ENCODE measurements at places on chromosomes 11 and 22. TPM values are rescaled to one million over a fixed set of nuclear protein-coding genes. Genes with fewer than 3 reads are reported as not detected.

Gene GAL
- total RNA-seq, result 18.0 TPM

Gene GRAP2
- total RNA-seq, result not detected

Gene TREH
- total RNA-seq, result not detected

Gene PTDSS2
- 48.4 TPM for total RNA-seq
